IMR-90 (cell line): ENCODE measurements at places on chromosomes 12 and 14. TPM values are rescaled to one million over a fixed set of nuclear protein-coding genes. Genes with fewer than 3 reads are reported as not detected.

SEC23A gene
- total RNA-seq: 417 and 609 TPM in 2 replicates

C12orf50 gene
- total RNA-seq: not detected in 2 replicates

AP5M1 gene
- 28.3 TPM in 2 replicates for total RNA-seq

B4GALNT1 gene
- total RNA-seq: 0.18 and 0.28 TPM in 2 replicates

OSGEP gene
- 32.4 and 38.0 TPM in 2 replicates for total RNA-seq

NEUROD4 gene
- not detected in 2 replicates for total RNA-seq

PTCSC3 gene
- not detected in 2 replicates for total RNA-seq

TBX3 gene
- total RNA-seq: 15.8 and 18.6 TPM in 2 replicates

PRH1 gene
- total RNA-seq: 16.7 and 18.8 TPM in 2 replicates

PLEKHH1 gene
- under 0.01 TPM in 2 replicates for total RNA-seq

CCDC38 gene
- total RNA-seq: not detected in 2 replicates

GPD1 gene
- total RNA-seq: 0.18 TPM in 1 of 2 replicates, not detected in the other

MOK gene
- 16.8 and 24.4 TPM in 2 replicates for total RNA-seq

CDH24 gene
- 3.6 and 3.9 TPM in 2 replicates for total RNA-seq

CELA1 gene
- not detected in 2 replicates for total RNA-seq

AQP5 gene
- total RNA-seq: not detected in 2 replicates

ACTR6 gene
- 10.2 and 20.6 TPM in 2 replicates for total RNA-seq

PTPRR gene
- total RNA-seq: 0.18 and 0.28 TPM in 2 replicates

CCDC175 gene
- total RNA-seq: not detected in 2 replicates

INHBC gene
- not detected in 2 replicates for total RNA-seq

CABP1 gene
- total RNA-seq: 0.54 and 0.83 TPM in 2 replicates

CFAP54 gene
- 0.18 and 0.28 TPM in 2 replicates for total RNA-seq

DLGAP5 gene
- 19.0 and 40.3 TPM in 2 replicates for total RNA-seq

PDE3A gene
- total RNA-seq: 0.18 and 0.28 TPM in 2 replicates

KRT6C gene
- not detected in 2 replicates for total RNA-seq

DACT1 gene
- total RNA-seq: 8.1 and 9.7 TPM in 2 replicates

SLCO1C1 gene
- total RNA-seq: not detected in 2 replicates

SIVA1 gene
- total RNA-seq: 132 and 166 TPM in 2 replicates

GPR162 gene
- 1.7 and 2.9 TPM in 2 replicates for total RNA-seq

ABCD4 gene
- 8.9 and 12.2 TPM in 2 replicates for total RNA-seq

LRCOL1 gene
- total RNA-seq: 0.28 TPM in 1 of 2 replicates, not detected in the other

TAS2R30 gene
- 5.0 and 7.2 TPM in 2 replicates for total RNA-seq

KRT85 gene
- not detected in 2 replicates for total RNA-seq

HSPB8 gene
- 12.8 and 12.9 TPM in 2 replicates for total RNA-seq

SERPINA12 gene
- total RNA-seq: not detected in 2 replicates

METTL17 gene
- total RNA-seq: 25.0 and 32.8 TPM in 2 replicates

GDF3 gene
- total RNA-seq: not detected in 2 replicates

AREL1 gene
- 38.3 and 39.3 TPM in 2 replicates for total RNA-seq

DDX24 gene
- 152 and 155 TPM in 2 replicates for total RNA-seq

AGAP2 gene
- total RNA-seq: 0.18 and 0.28 TPM in 2 replicates

RERGL gene
- not detected in 2 replicates for total RNA-seq

EXD2 gene
- 12.8 and 13.3 TPM in 2 replicates for total RNA-seq

BEGAIN gene
- 0.18 and 0.28 TPM in 2 replicates for total RNA-seq

ERP27 gene
- not detected in 2 replicates for total RNA-seq

RASSF8 gene
- total RNA-seq: 50.5 and 50.8 TPM in 2 replicates

OR5AU1 gene
- total RNA-seq: not detected in 2 replicates

MIP gene
- not detected in 2 replicates for total RNA-seq

HOXC13 gene
- not detected in 2 replicates for total RNA-seq

GALNT8 gene
- total RNA-seq: not detected in 2 replicates

STAC3 gene
- under 0.01 and 0.18 TPM in 2 replicates for total RNA-seq

TMEM253 gene
- not detected in 2 replicates for total RNA-seq

OR6J1 gene
- not detected in 2 replicates for total RNA-seq

NRXN3 gene
- total RNA-seq: 4.8 and 6.4 TPM in 2 replicates
